ENCODE measurements at places on chromosomes 2 and 18.

DNA sequence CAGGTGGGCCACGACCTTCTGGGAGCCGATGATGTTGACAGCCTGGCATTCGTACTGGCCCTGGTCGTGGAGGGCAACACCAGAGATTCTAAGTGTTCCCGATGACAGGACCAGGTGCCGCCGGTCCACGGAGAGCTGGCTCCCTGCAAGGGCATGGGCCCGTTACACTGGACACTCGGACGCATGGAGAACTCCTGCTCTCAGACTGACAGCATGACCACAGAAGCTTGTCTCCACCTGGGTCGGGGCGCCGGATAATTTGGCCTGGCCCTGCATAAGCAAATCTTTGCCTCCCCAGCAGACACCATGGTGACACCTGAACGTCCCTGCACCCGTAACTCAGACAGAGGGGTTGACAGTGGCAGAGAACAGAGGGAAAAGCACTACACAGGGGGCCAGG lies 80.7 kb downstream of the PXDN start:
- DNase-seq = no peak

- DNase-seq = no peak
These were observed 46.6 kb downstream of the CCDC138 start for GRCh38 chr2:108833219-108833618.

DNA sequence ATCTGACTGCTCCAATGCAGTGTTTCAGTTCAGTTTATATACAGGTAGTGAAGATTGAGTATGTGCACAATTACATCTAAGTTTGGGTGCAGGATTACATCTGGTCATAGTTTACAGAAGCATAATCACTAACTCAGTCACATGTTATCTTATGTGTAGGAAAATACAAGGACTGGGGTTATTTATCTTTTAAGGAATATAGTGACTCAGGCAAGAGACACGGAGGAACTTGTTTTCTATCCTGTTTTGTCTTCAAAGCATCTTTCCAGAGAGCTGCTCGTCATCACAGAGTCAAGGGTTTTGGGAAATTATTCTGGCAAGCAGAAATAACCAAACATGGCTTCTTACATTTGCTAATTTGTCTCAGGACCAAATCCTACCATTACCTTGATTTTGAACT lies 1371.5 kb upstream of the TMEFF2 start:
- DNase-seq = no peak

DNA sequence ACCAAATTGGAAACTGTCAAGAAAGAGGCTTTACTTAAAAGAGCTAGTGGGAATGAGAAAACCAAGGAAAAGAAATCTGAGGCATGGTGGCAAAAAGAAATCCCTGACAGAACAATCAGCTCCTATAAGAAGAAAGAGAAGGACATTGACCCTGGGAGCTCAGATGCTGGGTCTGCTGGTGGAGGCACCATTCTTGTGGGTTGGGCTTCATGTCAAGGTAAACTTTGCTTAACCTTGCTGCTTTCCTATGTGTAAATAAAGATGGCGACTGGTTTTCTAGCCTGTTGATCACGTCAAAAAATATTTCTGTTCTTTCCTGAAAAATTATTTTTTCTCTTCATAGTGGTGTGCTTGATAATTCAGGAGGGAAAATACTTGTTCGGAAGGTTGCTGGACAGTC lies 58.1 kb downstream of the VIT start:
- DNase-seq = no peak

DNA sequence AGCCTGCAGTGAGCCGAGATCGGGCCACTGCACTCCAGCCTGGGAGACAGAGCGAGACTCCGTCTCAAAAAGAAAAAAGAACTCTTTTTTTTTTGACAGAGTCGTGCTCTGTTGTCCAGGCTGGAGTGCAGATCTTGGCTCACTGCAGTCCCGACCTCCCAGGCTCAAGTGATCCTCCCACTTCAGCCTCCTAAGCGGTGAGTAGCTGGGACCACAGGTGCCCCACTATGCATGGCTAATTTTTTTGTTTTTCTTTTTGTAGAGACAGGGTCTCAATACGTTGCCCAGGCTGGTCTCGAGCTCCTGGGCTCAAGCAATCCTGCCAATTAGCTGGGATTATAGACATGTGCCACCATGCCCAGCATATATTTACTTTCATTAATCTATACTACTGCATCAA lies 12.5 kb upstream of the INO80D start:
- DNase-seq = no peak

GRCh38 chr2:168956392-168956791 lies 55.3 kb downstream of the G6PC2 start:
- no peak for DNase-seq

- DNase-seq = no peak
These were observed 160.3 kb upstream of the COL3A1 start for GRCh38 chr2:188813857-188814256.

- no peak for DNase-seq
These were observed 181.6 kb upstream of the HS6ST1 start for GRCh38 chr2:128500138-128500800.

GRCh38 chr18:57389271-57389670 lies 36.9 kb downstream of the ST8SIA3 start:
- no peak for DNase-seq

- DNase-seq = no peak
These were observed 5.0 kb downstream of the CFAP221 start for GRCh38 chr2:119549241-119549640.

DNA sequence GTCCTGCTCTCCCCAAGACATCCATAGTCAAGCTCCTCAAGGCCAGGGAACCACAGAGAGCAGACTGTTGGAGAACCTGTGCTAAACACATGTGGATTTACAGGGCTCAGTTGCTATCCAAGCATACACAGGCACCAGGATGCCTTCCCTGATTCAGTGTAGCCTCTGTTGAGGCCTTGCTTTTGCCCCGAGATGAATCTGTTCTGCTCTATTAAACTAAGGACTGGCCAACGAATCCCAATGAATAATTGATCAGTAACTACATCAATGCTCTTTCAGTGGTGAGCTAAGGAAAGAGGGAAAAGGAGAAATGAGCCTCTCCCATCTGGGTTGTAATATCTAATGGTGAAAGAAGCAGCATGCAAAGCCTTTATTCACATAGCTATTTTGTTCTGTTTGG lies 58.7 kb upstream of the SPTBN1 start:
- no peak for DNase-seq

DNA sequence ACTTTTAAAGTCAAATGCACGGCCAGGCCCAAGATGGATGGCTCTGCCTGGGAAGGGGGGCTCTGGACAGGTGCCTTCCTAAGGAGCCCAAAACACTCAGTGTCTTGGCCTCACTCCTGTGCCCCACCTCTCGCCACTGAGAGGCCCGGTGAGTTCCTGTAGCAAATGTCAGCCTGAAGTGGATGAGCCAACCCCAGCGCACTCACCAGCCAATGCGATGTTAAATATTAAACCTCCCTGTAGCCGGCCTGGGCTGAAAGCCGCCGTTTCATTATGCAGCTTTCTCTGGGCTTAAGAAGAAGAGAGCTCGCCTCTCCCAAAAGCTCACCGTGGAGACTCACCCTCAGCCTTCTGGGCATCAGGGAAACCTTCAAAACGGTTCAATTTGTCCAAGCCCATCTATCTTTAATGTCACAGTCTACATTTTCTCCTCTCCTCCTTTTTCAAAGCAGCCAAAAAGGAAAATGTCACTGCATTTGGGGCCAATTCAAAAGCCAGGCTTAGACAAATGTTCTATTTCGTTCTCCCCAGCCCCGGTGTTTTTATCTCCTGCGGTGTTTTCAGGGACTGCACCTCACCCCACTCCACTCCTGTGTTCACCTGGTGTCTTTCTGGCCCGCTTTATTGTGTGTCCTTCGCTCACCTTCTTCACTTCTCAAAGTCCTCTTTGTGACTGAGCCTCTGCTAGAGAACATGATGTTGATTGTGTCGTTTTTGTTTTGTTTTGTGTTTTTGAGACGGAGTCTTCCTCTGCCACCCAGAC lies 124.0 kb downstream of the NRP2 start:
- DNase-seq = no peak

DNA sequence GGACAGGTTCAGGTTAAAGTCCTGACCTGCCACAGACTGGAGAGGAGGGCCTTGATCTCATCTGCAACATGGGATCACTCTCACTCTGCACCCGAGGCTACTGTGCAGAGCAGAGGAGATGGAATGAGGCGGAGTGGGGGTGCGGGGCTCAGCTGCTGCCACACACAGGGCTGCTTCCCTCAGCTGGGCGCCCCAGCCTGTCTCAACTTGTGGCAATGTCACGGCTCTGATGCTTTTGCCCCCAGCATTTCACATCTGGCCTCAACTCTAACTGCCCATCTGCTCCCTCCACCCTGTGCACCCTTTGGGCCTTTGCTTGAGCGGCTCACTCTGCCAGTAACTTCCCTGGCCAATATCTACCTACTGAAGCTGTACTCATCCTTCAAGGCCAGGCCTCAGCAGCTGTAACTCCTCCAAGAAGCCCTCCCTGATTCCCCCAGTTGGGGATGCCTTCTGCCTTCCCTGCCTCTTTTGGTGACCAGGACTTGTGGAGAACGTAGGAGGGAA lies 70.3 kb downstream of the POLR1A start:
- no peak for DNase-seq

GRCh38 chr2:139201516-139201915 lies 421.3 kb upstream of the NXPH2 start:
- DNase-seq = no peak

DNA sequence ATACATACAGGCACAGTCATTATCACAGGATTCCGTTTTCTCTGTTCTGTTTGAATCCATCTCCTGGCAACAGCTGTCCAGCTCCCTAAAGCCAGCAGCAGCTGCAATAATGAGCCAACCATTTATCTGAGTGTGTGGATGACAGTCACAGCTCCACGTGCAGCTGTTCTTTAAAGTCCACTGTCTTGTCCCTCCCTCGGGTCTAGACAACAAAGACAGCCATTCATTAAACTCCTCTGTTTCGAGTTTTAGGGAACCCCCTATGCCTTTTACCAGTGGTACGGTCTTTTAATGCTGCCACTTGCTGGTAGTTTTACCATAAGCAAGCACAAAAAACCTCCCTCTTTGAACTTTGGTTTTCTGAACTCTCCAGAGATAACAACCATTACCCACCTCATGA lies 16.0 kb upstream of the MSGN1 start:
- no peak for DNase-seq

GRCh38 chr2:234496055-234496834 lies 636 bp downstream of the ARL4C start:
- DNase-seq = peak; percentile 42

DNA sequence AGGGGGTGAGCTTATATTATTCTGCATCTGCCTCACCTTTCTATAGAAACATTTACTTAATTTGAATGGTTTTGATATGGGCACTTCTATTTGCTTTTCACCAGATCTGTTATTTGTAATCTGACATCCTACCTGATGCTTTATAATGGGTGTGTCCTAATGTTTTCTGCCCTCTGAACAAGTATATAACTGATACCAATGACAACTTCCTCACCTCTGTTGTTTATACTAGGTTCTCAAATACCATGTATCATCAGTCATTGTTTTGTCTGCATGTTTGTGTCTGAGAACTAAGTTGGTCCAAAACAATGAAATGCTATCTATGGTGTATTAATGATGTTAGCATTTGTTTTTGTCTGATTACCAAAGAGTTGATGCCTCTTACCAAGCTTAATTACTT lies 45.8 kb downstream of the ITGA6 start:
- no peak for DNase-seq

GRCh38 chr2:230762317-230762896 lies 49.8 kb downstream of the CAB39 start:
- no peak for DNase-seq

DNA sequence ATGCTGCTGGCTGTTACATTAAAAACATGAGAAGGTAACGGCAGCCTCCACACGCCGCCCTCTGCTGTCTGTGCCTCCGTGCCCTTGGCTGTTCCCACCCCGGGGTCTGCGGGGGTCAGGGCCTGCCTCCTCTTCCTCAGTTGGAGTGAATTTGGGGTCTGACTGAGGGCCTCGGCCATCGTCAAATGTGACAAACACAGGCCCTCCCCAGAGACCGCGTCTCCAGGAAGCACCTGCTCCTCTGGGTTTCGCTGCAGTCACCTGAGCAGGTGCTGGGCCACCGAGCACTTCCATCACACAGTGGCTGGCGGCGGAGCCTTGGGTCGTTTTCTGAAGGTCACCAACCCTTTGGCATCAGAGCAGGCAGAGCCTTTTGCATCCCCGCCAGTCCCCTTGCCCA lies 70.9 kb downstream of the NFATC1 start:
- no peak for DNase-seq

DNA sequence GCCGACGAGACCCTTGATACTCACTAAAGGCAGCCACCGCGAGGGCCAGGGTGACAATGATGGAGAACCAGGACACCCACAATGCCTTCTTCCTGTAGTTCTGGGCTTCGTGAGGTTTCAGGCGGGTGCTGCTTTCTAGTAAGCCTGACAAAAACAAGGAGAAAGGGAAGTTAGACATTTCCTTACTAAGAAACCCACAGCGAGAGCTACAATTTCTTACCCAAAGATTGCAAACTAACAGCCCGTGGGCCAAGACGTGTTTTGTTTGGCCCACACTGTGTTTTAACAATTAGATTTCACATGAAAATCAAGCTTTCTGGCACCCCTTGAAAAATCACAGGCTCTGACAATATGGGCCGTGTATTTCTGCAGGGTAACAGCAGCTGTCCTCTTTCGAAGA lies 5.6 kb downstream of the TMEM163 start:
- no peak for DNase-seq

- DNase-seq = no peak
These were observed 108.0 kb downstream of the LRRC30 start for GRCh38 chr18:7338846-7339245.

DNA sequence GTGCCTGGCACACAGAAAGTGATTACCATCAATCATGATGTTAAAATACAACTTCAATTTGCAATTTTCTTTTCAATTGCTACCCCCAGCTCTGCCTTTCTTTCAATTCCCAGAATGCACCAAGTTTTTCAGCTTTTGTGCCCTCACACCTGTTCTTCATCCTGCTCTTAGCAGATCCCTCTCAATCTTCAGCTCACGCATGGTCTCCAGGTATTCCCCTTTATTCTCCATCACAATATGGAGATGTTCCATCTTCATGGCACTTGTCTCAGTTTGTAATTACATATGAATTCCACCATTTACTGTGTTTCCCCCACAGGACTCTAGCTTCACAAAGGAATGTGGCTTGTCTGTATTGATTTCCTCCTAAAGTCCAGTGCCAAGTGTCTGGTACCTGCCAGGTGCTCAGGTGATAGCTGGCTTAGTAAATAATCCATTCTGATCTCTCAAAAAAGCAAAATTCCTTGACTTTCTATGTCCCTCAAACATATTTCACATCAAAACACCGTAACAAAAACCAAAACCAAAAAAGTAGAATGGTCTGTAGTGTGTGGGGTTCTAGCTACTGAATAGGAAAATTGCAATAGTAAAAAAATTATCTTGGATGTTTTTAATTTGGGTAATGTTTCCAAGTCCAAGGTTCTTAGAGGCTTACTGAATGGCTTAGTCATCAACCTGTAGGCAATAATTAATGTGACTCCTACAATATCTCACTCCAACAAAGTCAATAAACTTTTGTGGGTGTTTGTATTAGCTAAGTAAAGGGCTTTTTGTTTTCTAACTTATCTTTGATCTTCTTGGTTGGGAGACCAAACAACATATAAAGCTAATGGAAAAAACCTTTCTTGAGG lies 2.9 kb upstream of the INSIG2 start:
- no peak for DNase-seq

GRCh38 chr2:203498161-203498560 lies 36.9 kb downstream of the RAPH1 start:
- no peak for DNase-seq

GRCh38 chr2:63668000-63668399 lies 79.2 kb downstream of the MDH1 start:
- DNase-seq = no peak
